ENCODE measurements at places on chromosomes 6 and 20.

- no peak for DNase-seq
Observed at GRCh38 chr6:169931261-169931660, 179.8 kb downstream of the ERMARD start.

GRCh38 chr6:16624636-16625290, 136.5 kb downstream of the ATXN1 start:
- no peak for DNase-seq

DNA sequence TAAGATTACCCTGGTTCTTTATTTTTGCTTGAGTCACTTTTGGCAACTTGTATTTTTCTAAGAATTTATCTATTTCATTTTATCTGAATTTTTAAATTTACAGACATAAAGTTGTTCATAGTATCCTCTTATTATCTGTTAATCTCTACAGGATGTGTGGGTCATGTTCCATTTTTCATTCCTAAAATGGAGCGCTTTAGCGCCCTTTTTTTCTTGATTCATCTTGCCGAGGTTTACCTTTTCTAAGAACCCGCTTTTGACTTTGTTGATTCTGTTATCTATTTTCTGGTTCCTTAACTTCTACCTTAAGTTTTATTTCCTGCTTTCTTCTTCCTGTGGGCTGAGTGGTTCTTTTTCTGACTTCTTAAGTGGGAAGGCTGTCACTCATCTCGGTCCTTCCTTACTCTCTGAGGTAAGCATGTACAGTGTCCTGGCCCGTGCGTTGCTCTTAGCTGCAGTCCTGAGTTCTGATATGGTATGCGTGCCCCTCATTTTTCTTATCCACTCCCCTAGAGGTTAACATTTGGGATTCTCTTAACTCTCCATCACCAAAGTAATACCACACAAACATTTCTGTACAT, 399.8 kb downstream of the CDC5L start:
- no peak for DNase-seq

GRCh38 chr6:100839419-100839818, 41.7 kb downstream of the ASCC3 start:
- DNase-seq: no peak

- no peak for DNase-seq
Observed at GRCh38 chr6:11021003-11021402, 23.1 kb downstream of the ELOVL2 start.

DNA sequence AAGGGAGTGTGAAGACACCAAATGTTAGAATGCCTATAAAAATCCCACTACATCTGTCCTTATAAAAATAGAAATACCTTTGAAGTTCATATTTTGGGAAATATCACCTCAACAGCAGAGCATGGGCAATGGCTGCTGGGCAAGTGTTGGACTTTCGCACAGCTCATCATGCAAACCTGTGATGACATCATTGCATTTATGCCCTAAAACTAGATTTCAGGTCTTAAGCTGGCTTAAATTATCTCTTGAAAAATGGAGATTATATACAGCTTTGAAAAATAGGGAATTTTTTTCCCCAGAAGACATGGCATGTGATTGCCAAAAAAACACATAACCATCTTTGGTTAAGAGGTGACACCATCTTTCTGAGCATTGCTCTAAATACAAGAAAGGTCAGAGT, 197.8 kb downstream of the UST start:
- DNase-seq: no peak

- DNase-seq: no peak
Observed at GRCh38 chr20:34541264-34541901, 17.1 kb upstream of the MAP1LC3A start.

DNA sequence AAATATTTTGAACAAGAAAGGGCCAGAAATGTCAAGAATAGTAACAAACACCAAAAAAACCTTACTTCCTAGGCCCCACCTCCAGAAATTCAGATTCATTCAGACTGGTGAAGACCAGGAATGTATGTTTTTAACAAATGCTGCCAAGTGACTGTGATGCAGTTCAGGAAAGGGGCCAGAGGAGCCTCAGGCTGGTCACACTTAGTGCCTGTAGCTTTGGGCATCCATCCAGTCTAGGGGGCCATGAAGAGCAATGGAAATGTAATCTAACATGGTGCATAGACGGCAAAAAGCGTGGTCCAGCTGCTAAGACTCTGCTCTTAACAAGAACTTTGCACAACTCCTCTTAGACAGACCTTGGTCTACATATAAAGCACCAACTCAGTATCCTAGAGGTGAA, 7.1 kb downstream of the GJA1 start:
- no peak for DNase-seq

- DNase-seq: peak; percentile 63
Observed at GRCh38 chr6:128512296-128512695, 8.1 kb downstream of the PTPRK start.

- no peak for DNase-seq
Observed at GRCh38 chr6:2782825-2783187, 17.6 kb downstream of the WRNIP1 start.

DNA sequence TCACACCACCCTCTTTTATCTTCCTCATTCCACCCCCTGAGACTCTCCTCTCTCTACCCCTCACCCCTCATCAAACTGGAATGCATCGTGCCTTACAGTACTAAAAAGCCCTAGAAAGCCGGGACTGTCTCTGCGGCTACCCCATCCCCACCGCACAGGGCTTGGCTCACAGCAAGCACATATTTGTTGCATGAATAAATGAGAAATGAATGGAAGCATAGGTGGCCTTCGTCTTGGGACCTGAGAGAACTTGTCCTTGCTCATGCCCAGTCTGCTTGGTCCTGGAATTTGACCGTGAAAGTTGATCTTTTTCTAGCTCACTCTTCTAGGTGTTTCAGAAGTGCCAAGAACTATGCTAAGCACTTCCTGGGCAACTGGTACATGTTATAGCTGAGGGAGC, 53.3 kb downstream of the APCDD1L start:
- DNase-seq: no peak

DNA sequence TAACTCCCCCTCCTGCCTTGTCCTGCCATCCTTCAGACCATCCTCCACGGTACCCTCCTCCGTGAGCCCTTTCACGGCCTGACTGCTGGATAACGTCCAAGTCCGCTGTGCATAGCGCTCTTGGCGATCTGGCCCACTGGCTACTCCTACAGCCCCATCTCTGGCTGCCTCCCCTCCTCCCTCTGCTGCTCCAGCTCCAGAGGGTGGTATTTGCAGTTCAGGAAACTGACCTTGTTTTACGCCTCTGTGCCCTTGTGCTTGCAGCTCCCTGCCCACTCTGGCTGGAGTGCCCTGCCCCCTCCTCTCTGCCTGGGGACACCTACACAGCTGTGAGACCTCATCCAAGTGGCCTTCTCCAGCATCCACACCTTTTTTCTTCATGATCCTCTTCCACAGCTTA, 6.5 kb upstream of the RREB1 start:
- no peak for DNase-seq

DNA sequence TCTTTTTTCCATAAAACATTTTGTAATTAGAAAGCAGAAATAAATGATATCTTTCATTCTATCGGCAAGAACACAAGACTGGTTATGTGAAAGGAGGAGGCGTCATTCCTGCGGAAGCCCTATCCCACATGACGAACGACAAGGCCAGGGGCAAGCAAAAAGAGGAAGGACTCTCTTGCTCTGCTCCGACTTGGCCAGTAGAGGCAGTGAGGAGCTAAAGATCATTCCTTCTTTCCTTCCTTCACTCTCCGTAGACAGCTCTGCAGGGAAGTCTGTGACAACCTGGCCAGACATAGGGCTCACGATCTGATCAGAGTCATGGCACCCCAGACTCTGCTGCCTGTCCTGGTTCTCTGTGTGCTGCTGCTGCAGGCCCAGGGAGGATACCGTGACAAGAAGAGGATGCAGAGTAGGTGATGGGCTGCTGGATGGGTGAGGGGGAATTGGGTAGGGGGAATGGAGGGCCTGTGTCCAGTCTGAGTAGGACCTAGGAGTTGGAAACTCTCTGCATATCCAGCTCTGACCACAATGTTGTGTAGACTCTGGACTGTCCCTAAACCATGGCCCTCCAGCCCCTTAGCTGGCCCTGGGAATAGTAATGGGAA, at the start of gene WFDC10A:
WFDC10A (plus strand) TSS at position 244 of the 605 bp plus-strand sequence; CDS start at position 319, 75 bp downstream.
- DNase-seq: peak; percentile 79

Data from PC-3 (cell line).